ENCODE measurements at places on chromosomes 5 and 9. TPM values are rescaled to one million over a fixed set of nuclear protein-coding genes. Genes with fewer than 3 reads are reported as not detected.

DNA sequence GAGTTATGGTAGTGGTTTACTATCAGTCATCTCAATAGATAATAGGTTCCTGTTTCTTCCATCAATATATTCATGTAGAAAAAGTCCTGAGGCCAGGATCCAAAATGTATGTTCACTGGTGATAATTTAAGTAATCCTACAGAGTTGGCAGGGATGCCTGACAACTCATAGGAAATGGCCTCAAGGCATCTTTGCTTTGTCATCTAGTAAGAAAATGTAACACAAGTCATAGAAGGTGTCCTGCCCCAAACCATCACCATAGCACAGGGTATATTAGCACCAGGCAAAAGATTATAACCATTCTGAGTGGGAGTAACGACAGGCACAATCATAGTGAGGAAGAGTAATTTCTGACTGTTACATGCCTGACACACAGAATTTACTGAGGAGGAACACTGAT is 257.0 kb downstream of the TMEM167A start:
- no peak for DNase-seq

DNA sequence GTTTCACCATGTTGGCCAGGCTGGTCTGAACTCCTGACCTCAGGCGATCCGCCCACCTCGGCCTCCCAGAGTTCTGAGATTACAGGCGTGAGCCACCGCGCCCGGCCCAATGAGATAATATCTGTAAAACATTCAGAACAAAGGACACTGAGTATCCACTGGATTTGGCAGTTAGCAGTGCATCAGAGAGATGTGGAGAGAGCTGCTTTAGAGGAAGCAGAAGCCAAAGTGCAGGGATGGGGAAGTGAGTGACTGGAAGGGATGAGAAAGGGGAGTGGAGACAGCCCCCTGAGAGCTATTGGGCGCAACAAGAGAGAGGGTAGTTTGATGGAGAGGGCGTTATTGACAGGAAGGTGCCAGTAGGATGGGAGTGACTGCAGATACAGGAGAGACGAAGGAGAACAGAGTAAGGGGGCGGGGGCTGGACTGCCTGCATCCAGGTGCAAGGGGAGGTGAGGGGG is 157.5 kb upstream of the SHB start:
- no peak for DNase-seq

Gene SPINK6
- not detected for total RNA-seq

DNA sequence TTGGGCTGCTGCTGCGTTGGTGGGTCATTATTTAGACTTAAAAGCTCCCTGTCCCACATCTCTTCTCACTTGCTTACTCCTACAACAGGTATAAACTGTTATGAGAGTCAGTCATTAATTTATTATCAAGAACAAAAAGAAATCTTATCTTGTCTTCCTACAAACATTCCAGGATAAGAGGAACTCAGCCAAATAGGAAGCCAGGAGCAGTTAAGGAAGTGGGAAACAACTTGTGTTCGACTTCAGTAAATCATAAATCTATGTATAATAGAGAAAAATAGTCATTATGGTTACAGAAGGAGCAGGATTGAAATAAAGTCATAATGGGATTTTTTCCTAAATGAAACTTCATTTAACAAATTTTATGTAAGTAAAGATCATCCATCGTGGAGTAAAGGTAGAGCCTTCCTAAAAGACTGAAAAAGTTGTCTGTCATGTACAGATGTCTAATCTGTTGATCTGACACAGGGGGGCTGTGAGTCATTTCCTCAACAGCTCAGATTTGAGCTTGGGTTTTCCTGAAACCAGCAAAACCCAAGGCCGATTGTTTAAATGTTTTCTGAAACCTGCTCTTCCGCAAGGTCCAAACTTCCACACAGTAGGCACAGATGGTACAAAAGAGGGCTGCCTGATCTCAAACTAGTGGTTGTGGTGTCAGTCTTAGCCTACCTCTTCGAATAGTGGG is 25.3 kb upstream of the LRRTM2 start:
- DNase-seq, result peak; percentile 4

Gene IDNK
- total RNA-seq, result 0.89 TPM

DNA sequence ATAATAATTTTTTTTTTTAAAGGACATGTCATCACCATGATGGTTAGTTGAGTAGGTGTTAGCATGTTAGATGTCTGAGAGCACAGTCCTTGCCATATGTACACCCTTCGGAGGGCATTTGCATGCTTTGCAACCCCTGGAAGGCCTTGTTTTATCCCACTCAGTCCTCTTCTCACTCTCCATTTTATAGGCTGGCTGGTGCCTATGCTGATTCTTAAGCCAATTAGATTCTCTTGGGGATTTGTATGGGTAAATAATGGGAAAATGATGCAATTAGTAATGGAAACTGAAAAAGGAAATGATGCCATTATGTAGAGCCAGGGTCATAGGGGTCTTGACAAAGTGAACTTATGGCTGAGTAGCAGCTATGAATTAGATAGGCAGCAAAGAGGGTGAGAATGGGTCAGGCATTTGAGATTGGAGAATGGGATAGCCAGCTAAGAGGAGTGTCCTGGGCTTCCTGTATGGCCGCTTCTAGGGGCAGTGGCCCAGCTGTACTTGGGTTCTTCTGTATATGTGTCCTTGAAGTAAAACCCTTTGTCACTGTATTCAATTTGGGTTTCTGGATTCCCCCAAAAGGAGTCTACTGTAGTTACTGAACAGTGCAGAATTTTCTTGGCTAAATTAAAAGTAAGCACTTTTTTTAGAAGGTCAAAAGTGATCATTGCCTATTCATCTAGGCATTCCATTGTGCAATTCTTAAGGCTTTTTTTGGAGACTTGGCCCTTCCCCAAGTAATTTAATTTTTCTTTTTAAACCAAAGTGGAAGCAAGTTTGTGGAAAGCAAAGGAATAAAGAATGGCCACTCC is 31.6 kb downstream of the LRRTM2 start:
- no peak for DNase-seq

Gene FGF1
- total RNA-seq, result not detected

GRCh38 chr5:160475864-160476438 is 54.3 kb downstream of the PTTG1 start:
- DNase-seq, result no peak

Gene MED27
- total RNA-seq, result 28.3 TPM

- no peak for DNase-seq
Measured at GRCh38 chr9:113585085-113585442, 121.5 kb downstream of the RGS3 start.

GRCh38 chr5:83321483-83322055 is 150.0 kb upstream of the VCAN start:
- no peak for DNase-seq

DNA sequence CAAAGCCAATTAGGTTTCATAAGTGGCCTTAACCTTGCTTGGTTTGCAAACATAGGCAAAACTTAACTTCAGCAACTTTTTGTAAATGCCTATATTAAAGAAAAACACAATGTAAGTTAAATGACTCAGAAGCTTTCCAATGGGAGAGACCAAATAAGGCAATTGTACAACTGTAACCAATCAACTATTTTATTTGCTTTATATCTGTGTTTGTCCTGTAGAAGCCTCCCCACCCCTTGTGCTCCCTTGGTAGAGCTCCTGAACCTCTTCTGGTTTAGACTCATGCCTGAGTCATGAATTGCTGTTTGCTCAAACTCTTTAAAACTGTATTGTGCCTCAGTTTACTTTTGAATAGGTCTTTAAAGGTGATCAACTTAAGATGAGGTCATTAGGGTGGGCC is 3.0 kb upstream of the C1QTNF3 start:
- no peak for DNase-seq

DNA sequence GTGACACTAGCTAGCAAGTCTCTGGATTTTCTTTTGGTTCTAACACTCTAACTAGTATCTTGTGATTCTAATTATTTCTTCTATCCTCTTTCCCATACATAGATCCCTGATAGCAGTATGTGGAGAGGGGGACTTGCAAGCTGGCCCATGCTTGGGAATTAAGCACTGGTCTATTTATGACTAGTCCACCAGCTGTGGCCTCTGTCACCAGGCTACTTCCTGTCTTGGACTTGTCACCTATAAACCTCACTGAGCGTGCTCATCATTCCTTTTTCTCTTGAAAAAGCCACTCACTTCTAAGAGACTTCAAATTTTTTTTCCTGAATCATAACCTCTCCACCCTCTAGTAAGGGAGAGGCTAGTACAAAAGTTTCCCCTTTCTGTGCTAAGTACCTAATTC is 32.3 kb upstream of the MAMDC2 start:
- DNase-seq, result no peak

Gene SLC4A9
- 0.25 TPM for total RNA-seq

DNA sequence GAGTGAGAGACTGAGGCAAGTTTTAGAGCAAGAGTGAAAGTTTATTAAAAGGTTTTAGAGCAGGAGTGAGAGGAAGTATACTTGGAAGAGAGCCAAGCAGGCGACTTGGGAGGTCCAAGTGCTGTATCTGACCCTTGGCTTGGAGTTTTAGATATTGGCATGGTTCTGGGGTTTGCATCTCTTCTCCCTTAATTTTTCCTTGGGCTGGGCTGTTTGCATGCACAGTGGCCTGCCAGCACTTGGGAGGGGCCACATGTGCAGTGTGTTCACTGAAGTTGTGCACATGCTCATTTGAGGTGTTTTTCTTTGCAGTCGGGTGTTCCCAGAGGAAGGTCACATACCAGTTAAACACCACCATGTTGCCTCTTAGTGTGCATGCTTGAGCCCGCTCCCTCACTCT is 464.1 kb downstream of the DMRT2 start:
- DNase-seq, result no peak

- no peak for DNase-seq
Measured at GRCh38 chr5:139804800-139805397, 9.3 kb downstream of the PSD2 start.

Gene GADD45G
- total RNA-seq, result 3.8 TPM

DNA sequence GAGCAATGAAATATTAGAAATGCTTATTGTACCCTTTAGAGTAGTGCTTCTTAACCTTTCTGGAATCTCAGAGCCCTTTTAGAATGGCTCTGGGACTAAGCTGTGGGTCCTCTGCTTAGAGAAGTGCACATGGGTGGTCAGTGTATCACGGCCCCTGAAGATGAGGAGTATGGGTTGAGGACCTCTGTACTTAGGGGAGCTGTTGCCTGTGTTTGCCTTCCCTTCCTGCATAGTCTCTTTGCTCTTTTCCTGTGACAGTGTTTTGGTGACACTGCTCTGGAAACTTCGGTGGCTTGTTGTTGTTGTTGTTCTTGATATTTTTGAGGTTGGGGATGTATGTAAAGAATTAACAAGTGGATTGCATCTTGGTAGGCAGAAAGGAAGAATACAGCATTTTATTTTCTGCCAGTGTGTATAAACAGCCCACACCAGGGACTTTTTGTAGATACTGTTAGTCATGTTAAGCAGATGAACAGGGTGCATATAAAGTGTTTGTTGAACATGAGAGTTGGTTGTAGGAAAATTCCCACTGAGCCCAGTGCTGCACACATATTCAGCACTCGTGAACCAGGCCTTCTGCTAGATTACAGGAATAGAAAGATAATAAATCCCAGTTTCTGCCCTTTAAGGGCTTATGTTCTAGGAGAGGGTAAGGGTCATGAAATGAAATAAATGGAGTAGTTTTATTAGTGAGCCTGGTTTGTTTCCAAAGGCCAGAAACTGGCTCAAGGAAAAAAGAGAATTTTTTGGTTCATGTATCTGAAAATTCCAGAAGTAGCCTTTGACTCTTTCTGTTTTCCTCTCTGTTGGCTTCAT is 199.7 kb downstream of the ARHGAP26 start:
- DNase-seq, result no peak

Gene INSL4
- not detected for total RNA-seq

DNA sequence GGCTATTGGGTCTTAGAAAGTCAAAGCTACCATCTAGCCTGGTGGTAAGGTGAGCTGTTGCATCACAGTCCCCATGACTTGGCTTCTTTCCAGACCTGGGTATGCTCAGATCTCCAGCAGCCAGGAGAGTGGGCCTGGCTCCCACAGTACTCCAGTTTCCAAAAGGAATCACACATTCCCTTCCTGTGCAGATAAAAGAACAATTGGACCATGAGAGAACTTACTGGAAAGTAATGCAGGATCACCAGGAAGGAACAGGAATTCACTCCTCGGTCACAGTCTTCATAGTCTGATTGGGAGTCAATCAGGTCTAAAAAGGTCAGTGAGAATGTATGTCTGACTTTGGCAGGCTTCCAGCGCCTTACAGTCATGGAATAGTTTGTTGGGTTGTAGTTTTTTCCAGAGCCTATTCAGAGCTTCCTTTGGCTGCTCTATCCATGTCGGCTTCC is 47.8 kb upstream of the CD180 start:
- DNase-seq, result no peak
